Activated CD4-positive, CD25-positive, alpha-beta regulatory T cell (primary cell): ENCODE measurements at places on chromosomes 3 and 15.

DNA sequence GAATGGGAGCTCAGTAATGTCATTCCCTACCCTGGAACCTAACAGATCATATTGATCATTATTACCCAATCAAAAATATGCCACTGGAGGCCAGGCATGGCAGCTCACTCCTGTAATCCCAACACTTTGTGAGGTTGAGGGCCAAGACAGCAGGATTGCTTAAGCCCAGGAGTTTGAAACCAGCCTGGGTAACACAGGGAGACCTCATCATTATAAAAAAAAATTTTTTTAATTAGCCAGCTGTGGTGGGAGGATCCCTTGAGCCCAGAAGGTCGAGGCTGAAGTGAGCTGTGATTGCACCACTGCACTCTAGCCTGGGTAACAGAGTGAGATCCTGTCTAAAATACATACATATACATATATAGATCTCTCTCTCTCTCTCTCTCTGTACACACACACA lies 10.2 kb downstream of the IGDCC4 start:
- DNase-seq, result no peak

DNA sequence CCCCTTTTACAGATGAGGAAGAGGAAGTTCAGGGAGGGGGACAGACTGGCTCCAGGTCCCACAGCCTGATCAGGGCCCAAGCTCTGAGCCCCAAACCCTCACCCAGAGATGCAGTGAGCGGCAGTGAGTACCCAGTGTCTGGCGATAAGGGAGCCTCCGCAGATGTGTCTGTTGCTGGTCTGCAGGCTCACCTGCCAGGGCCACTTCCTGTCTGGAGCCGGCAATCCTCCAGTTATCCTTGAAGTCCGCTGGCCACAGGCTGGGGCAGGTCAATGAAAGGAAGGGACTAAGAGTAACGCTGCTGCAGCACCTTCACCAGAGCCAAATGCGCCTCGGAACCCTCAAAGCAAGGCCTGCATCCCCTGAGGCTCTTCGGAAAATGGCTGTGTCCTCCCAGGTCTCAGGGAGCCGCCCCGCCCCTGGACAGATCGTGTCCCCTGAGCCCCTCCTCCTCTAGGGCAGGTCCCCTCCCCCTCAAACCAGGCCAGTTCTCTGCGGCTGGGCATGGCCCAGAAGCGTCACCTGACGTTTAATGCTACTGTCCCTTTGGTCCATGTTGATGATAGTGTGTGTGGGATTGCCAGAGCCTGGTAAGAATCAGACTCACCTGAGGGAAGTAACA lies 51.5 kb downstream of the MYL3 start:
- DNase-seq, result no peak

DNA sequence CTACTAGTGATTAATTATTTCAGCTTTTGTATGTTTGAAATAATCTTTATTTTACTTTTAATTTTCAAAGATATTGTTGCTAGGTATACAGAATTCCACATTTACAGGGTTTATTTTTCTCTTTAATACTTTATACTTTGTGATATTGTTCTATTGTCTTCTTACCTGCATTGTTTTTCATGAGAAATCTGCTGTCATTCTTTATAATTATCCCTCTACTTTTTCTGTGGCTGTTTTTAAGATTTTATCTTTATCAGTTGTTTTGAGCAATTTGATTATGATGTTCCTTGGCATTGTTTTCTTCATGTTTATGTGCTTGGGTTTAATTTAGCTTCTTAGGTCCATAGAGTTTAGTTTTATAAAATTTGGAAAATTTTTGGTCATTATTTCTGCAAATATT lies 168.6 kb downstream of the DTWD1 start:
- no peak for DNase-seq

GRCh38 chr15:85482894-85483293 lies 102.5 kb downstream of the AKAP13 start:
- DNase-seq, result no peak

DNA sequence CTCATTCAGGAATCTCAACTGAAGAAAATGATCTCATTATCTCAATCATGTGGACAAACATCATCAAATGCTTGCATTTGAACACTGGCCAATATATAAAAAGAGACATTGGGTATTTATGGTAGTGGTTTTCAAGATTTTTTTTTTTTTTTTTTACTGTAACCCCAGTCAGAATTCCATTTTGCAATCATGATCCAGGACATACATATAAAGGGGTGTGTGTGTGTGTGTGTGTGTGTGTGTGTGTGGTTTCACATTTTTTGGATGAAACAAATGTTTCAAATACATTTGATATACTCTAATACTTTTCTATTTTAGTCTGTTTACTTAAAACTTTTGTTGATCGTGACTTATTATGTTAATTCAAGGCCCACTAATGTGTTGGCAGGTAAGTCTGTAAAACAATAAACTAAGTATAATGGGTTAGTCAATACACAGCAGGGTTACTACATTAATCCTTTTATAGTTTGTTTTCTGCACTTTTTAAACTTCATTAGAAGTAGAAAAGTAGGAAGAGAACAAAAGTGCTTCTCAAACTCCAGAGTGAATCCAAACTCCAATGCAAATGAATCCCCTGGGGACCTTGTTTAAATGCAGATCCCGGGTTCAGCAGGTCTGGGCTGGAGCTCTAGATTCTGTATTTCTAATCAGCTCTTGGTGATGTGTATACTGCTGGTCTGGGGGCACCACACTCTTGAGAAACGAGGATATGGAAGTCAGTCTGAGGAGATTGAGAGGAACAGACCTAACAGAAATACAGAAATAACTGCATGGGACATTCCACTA lies 17.6 kb downstream of the THRB start:
- DNase-seq, result no peak
